ENCODE measurements at places on chromosomes 3 and 15.

- DNase-seq, result no peak
Measured at GRCh38 chr15:28252831-28253230, 69.1 kb downstream of the HERC2 start.

GRCh38 chr3:154701055-154701454, 271.1 kb upstream of the GPR149 start:
- DNase-seq, result no peak

DNA sequence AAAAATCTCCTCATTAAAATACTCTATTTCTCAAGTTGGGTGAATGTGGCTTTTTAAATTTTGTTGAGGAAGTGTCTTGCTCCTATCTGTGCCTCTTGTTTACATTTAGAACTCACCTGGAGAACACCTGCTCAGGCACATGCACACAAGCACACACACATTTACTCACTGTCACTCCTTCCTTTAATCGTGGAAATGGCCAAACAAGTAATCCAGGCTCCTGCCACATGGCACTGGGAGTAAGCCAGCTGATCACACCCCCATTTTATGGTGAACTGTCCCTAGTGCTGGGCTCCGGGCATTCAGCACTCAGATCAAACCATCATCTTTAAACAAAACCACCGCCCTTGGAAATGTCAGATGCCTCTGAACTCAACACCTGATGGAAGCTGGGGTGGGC, 204.7 kb upstream of the BHLHE40 start:
- no peak for DNase-seq

GRCh38 chr3:131216330-131216729, 165.2 kb upstream of the NUDT16 start:
- no peak for DNase-seq

DNA sequence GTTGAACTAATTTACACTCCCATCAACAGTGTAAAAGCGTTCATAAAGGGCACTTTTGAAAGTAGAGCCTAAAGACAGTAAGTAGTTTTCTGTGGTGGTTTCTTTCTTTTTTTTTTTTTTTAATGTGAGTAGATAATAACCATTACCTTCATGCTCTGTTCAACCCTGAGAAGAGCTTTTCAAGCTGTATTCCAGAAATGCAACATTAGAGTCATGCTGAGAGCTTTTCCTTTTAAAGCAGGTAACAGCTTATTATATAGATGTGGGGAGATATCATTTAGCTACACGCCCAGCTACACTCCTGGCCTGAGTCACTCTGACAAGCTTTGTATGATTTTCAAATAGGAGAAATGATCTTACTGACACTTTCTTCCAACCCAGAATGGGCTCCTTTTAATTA, 96.2 kb upstream of the ARHGEF26 start:
- no peak for DNase-seq

DNA sequence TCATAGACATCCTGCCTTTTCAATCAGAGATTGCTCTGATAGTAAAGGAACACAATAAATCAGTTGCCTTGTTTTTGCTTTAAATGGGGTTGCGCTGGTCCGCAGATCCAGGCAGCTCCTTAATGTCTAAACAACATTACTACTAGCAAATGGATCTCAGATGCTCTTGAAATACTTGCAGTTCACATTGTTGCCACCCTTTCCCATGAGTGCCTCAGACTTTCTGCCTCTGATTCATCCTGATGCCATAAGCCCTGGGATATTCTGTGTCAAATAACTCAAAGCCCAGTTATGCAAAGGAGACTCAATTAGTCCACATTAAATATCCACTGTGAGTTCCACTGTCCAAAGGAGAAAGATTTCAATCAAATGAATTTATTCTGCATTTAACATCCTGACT, 196.7 kb downstream of the PLCH1 start:
- DNase-seq, result no peak

DNA sequence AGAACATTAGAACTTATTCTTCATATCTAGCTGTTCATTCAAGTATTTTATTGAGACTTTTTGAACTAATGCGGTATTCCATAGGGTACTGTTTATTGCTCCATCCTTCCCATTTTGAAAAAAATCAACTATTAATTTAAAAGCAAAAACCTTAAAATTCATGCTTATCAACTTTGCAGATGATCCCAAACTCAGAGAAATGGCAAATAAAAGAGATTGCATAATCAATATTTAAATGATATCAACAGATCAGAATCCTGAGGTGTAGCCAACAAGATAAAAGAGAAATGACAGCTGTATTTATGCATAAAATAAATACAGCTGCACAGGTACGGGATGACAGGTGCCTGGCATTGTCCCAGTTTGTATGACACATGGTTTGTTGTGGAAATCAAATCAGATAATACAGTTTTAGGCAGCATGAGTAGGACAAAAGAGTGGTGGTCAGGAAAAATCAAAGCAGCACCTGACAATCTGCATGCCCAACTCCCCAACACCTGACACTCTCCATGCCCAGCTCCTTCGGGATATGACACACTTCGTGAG, 42.4 kb upstream of the CMTM8 start:
- DNase-seq, result no peak

DNA sequence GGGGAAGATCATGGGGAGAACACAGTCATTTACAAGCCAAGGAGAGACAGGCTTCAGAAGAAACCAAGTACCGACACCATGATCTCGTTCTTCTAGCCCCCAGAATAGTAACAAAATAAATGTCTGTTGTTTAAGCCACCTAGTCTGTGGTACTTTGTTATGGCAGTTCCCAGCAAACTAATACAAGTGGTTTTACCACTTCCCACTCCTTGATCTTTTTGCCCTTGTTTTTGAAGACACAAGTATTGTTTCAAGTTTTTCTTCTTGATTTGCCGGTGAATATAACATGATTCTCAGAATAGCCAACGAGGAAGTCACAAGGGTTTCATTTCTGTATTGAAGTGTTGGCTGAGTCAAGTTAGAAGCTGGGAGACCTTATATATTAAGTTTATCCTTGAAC, 220.3 kb downstream of the SOX2 start:
- DNase-seq, result no peak

DNA sequence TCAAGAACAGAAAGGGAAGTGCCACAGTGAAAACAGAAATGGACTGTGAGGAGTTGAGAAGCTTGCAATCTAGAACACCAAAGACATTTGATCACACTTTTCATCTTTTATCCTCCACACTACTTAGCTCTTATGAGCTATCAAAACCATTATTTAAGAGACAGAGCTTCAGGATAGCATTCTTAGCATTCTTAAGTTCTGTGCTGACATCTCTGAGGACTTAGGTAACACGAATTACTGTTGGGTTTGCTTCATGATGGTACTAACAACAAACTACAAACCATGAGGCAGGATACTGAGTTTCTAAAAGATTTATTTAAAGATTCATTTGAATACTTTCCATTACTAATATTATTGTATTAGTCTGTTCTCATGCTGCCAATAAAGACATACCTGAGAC, 1038.6 kb downstream of the TUSC7 start:
- DNase-seq, result no peak

DNA sequence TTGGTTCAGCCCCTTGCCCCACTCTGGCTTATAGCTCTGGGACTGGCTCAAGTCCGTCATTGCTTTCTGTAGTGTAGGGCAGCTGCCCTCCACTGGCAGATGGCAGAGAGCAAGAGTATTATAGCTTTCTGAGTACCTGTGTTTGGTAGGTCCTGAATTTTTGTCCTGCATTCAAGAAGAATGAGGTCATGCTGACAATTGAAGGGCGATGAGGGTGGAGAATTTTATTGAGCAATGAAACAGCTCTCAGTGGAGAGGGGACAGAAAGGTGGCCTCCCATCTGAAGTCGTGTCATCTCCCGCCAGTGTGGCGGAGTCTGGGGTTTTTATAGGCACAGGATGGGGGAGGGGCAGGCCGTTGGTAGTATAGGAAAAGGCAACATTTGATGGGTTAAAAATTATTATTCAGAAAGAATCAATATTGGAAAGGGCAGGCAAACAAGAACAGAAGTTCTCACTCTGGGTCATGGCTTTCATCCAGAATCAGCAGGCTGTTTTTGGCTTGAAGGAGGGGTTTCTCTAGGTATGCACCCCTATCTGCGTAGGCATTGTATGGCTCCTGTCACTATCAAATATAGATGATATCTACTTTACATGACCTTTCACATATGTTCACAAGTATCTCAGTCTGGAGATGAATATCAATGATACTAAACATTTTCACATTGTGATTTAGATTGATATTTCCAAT, 1239.7 kb upstream of the ALCAM start:
- no peak for DNase-seq

GRCh38 chr3:30300809-30301208, 305.6 kb upstream of the TGFBR2 start:
- DNase-seq, result no peak

DNA sequence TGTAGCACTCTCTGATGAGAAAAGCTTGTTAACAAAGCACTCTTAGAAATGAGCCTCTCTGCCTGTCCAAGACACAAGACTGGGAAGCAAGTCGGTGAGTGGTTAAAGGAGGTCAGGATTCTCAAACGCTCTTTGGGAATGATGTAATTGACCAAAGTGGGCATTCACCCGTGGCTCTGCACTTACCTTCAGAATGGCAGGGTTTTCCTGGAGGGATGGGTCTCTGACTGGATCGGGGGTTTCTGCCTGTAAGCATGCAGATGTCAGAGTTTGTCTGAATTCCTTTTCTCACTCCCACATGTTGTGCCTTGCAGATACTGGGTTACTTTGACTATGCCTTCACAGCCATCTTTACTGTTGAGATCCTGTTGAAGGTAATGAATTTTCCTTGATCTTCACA, 106.3 kb downstream of the CHDH start:
- no peak for DNase-seq

DNA sequence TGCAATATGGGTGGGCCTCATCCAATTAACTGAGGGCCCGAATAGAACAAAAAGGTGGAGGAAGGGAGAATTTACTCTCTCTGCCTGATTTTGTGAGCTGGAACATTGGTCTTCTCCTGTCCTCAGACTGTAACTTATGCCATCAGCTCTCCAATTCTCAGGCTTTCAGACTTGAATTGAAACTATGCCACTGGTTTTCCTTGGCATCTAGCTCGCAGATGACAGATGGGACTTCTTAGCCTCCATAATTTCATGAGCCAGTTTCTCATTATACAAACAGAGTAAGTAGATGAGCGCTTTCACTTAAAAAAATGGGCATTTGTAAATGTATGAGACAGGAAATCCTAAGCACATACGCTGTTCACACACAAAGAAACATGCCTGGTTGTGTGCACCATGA, 8.7 kb upstream of the PTX3 start:
- no peak for DNase-seq

DNA sequence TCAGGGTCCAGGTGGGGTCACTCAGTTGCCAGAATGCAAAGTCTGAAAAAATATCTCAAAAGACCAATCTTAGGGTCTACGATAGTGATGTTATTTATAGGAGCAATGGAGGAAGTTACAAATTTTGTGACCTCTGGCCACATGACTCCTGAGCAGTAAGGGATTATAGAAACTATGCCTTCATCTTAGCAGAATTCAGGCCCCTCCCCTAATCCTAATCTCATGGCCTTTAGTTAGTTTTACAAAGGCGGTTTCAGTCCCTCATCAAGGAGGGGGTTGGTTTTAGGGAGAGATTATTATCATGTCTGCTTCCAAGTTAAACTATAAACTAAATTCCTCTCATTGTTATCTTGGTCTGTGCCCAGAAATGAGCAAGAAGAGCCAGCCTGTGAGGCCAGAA, 5.9 kb upstream of the DCP1A start:
- no peak for DNase-seq

DNA sequence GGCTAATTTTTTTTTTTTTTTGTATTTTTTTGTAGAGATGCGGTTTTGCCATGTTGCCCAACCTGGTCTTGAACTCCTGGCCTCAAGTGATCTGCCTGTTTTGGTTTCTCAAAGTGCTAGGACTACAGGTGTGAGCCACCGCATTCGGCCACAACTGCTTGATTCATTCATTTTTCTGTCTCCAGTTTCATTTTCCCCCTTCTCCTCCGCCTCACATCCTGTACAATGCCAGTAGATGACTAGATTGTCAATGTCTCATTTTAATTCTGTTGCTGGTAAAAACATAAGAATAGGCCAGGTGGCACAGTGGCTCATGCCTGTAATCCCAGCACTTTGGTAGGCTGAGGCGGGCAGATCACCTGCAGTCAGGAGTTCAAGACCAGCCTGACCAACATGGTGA, 12.0 kb upstream of the ZNF592 start:
- DNase-seq, result no peak

DNA sequence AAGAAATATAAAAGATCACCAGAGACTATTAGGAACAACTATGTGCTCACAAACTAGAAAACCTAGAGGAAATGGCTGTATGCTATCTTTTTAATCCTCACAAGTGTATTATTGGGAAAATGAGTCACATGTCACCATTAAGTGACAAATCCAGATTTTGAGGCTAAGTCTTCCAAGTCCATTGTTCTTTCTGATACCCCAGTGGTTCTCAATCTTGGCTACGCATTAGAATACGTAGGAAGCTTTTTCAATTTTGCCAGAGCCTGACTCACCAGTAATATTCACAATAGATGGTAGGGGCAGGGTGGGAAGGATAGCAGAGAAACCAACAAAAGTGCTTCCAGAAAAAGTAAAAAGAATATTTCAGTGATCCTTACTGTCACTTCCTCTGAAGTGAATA, 117.0 kb downstream of the FILIP1L start:
- DNase-seq, result no peak

- peak; percentile 83 for DNase-seq
Measured at GRCh38 chr15:20341901-20342600, 199.5 kb downstream of the GOLGA6L6 start.

- no peak for DNase-seq
Measured at GRCh38 chr3:184795522-184796190, 16.3 kb upstream of the VPS8 start.

DNA sequence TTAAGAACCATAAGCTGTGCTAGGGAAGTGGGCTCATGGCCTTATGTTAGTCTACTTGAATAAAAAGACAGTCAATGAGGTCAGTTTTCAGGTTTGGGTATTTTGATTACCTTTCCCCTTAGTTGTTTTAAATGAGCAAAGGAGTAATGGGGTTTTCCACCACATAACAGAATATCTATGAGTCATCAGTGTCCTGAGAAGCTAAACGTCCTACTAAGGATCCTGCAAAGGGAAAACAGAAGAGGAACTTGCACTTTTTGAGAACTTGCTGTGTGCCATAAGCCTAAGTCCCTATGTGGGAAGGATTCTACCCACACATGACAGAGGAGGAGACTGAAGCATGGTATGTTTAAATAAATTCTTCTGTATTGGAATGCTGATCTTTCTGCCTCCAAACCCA, 292.8 kb upstream of the TMC3 start:
- no peak for DNase-seq

GRCh38 chr15:52584414-52584813, 15.6 kb upstream of the ARPP19 start:
- no peak for DNase-seq

- DNase-seq, result no peak
Measured at GRCh38 chr3:42732829-42733459, 30.3 kb upstream of the HHATL start.

- no peak for DNase-seq
Measured at GRCh38 chr3:143531101-143531500, 317.2 kb downstream of the SLC9A9 start.

GRCh38 chr15:51071578-51071977, 23.1 kb downstream of the TNFAIP8L3 start:
- no peak for DNase-seq

GRCh38 chr15:29844290-29844903, 22.1 kb upstream of the TJP1 start:
- DNase-seq, result no peak

GRCh38 chr3:50203113-50203808, 1.8 kb upstream of the SLC38A3 start:
- DNase-seq, result no peak

Data from ureter (tissue), 1 donor.